Smooth muscle cell of the pulmonary artery (primary cell): ENCODE measurements at places on chromosomes 7 and 10. TPM values are rescaled to one million over a fixed set of nuclear protein-coding genes. Genes with fewer than 3 reads are reported as not detected.

Gene UBTD1
- total RNA-seq = 20.3 and 27.8 TPM in 2 replicates

Gene INPP5F
- 29.8 and 32.0 TPM in 2 replicates for total RNA-seq

Gene ABCF2
- 40.4 and 54.2 TPM in 2 replicates for total RNA-seq

Gene CCZ1B
- total RNA-seq = 21.3 and 27.0 TPM in 2 replicates

Gene COL26A1
- not detected in 2 replicates for total RNA-seq

Gene ASB10
- total RNA-seq = not detected in 2 replicates

Gene ZNF736
- total RNA-seq = 7.4 and 8.9 TPM in 2 replicates

Gene TBX20
- 0.99 and 4.3 TPM in 2 replicates for total RNA-seq

Gene SLC13A1
- total RNA-seq = not detected in 2 replicates

Gene CYP26A1
- not detected in 2 replicates for total RNA-seq

Gene ZC3HAV1
- 39.7 and 42.8 TPM in 2 replicates for total RNA-seq

Gene PNLIPRP3
- total RNA-seq = not detected in 2 replicates

Gene PON1
- total RNA-seq = not detected in 2 replicates

Gene TRIM73
- total RNA-seq = 1.3 and 1.6 TPM in 2 replicates

Gene SMNDC1
- 8.9 and 9.3 TPM in 2 replicates for total RNA-seq

Gene LFNG
- 1.6 and 19.7 TPM in 2 replicates for total RNA-seq

Gene GIMAP4
- 0.13 and 0.33 TPM in 2 replicates for total RNA-seq
